ENCODE measurements at places on chromosomes 13 and 19.

DNA sequence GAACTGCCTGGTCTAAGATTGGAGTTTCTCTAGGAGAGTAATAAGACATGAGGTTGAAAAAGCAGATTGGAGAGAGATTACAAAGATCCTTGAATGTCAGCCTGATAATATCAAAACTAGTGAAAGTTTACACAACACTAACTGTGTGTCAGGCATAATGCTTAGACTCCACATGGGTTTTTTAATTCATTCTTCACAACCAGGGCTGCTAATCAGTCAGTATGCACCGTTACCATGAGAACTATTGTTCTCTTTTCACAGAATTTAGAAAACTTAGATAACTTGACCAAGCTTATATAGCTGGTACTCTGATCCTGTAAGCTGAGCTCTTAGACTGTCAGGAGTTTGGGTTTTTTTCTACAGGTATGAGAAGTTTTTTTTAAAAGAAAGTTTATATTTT lies 46.6 kb upstream of the TSC22D1 start:
- no peak for DNase-seq

DNA sequence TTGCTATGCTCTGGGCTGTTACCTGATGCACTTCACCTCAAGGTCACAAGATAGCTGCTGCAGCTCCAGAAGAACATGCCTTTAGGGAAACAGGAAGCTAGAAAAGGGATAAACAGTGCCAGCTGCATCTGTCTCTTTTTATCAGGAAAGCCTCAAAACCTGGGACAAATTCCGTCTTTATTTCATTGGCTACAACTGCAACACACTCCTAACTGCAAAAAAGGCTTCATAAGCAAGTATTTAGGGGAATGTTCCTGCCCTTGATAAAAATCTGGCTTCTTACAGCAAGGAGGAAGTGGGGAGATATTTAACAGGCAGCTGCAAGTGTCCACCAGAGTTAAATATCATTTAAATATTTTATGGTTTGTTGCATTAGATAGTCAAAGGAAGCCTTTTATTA lies 34.2 kb upstream of the SERTM1 start:
- no peak for DNase-seq

GRCh38 chr13:19618977-19619376 lies 14.5 kb upstream of the MPHOSPH8 start:
- DNase-seq, result peak; percentile 34

- no peak for DNase-seq
These were observed 453.7 kb downstream of the GPC6 start for GRCh38 chr13:93680329-93680728.
